ENCODE measurements at places on chromosomes 3 and 15.

- peak; percentile 64 for DNase-seq
Observed at GRCh38 chr3:71495708-71496472, 87.6 kb downstream of the FOXP1 start.

DNA sequence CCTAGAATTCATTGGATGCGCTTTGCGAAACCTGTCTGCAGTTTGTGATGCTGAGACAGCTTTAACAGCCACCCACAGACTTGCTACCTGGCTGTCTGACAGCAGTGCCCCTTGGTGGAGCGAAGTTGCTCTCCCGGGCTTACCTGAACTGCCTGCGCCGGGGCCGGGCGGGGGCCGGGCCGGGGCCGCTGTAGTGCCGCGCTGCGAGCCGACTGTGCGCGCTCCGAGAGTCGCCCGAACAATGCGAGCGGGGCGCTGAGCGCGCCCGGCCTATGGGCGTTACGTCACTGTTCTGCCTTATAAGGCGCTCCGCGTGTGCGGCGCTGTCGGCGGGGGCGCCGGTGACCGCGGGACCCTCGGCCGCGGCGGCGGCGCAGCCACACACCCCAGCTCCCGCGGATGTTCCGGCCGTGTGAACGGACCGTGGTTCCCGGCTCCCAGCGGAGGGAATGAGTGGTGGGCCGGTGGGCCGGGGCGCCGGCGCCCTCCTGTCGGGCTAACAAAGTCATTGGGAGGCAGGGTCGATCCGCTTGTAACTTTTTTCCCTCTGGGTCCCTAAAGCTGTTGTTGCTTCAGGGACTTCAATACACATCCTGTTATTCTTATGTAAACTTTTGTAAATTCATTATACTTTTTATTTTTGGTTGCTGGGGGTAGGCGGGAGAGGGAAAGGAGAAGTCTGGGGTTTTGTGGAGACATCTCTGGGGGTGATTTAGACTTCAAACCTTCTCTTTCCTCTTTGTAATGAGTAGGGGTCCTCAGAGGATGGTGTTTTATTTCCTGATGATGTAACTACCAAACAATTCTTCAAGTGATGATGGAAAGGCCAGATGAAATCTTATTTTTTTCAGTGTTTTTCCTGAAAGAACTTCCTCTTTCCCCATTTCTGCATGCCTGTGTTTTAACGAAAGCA, 58.5 kb downstream of the CMSS1 start:
- peak; percentile 68 for DNase-seq

DNA sequence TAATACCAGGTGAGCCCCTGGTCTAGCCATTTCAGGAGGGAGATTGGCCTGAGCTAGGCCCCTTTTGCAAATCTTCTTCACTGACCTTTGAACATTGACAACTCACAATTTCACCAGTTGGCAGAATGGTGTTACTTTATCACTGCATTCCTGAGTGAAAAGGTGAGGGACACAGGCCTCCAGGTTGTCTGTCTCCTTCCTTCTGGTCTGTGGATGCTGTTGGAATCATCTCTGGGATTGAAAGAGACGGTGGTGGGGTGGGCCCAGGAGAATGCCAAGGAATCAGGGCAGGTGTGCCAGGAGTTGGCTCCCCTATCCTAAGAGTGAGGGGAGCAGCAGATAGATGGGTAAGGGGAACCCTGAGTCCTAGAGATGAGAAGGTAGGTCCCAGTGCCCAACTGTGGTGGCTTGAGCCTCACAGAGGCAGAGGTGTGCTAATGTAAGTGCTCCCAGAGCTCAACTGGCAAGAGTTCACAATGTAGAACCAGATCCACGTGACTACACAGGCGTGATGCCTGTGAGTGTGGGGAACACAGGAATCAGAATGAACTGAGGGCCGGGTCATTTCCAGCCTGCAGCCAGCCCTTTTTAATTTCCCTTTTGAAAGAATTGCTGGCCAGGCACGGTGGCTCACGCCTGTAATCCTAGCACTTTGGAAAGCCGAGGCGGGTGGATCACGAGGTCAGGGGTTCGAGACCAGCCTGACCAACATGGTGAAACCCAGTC, 11.2 kb downstream of the C3orf62 start:
- DNase-seq = no peak

GRCh38 chr3:196219194-196219969, 3.0 kb downstream of the SLC51A start:
- peak; percentile 58 for DNase-seq

GRCh38 chr3:126718561-126719445, 14.8 kb downstream of the CHCHD6 start:
- no peak for DNase-seq

Data from CD4-positive, alpha-beta memory T cell (primary cell).